ENCODE measurements at places on chromosomes 16 and 17. TPM values are rescaled to one million over a fixed set of nuclear protein-coding genes. Genes with fewer than 3 reads are reported as not detected.

SEZ6L2 gene
- polyA plus RNA-seq = not detected

TEX14 gene
- polyA plus RNA-seq = 0.05 TPM

MAPT gene
- polyA plus RNA-seq = 0.05 TPM

NLRP1 gene
- polyA plus RNA-seq = 25.5 TPM

TMC5 gene
- polyA plus RNA-seq = not detected

SAMD14 gene
- not detected for polyA plus RNA-seq

MTSS2 gene
- not detected for polyA plus RNA-seq

POLR2A gene
- 33.4 TPM for polyA plus RNA-seq

KRT31 gene
- polyA plus RNA-seq = not detected

GCSH gene
- polyA plus RNA-seq = 3.9 TPM

HELZ gene
- 50.5 TPM for polyA plus RNA-seq

RPGRIP1L gene
- 2.0 TPM for polyA plus RNA-seq

SEPTIN12 gene
- not detected for polyA plus RNA-seq

DPH1 gene
- 38.2 TPM for polyA plus RNA-seq

TMEM114 gene
- polyA plus RNA-seq = not detected

PYDC1 gene
- polyA plus RNA-seq = not detected

CCDC154 gene
- polyA plus RNA-seq = not detected

EEF2K gene
- 4.0 TPM for polyA plus RNA-seq

CCL5 gene
- 6.0 TPM for polyA plus RNA-seq

KCNH4 gene
- not detected for polyA plus RNA-seq

DLG4 gene
- polyA plus RNA-seq = 0.73 TPM

NPIPA3 gene
- not detected for polyA plus RNA-seq

SGCA gene
- polyA plus RNA-seq = not detected

YPEL2 gene
- 37.7 TPM for polyA plus RNA-seq

OTOA gene
- polyA plus RNA-seq = not detected

MIEF2 gene
- 19.9 TPM for polyA plus RNA-seq

CRYM gene
- polyA plus RNA-seq = not detected

PITPNC1 gene
- 39.5 TPM for polyA plus RNA-seq

ST6GALNAC2 gene
- polyA plus RNA-seq = not detected

Measured in CD4-positive, CD25-positive, alpha-beta regulatory T cell (primary cell).